Myocyte (in vitro differentiated cells): ENCODE measurements at places on chromosomes 1 and 21. TPM values are rescaled to one million over a fixed set of nuclear protein-coding genes. Genes with fewer than 3 reads are reported as not detected.

DNA sequence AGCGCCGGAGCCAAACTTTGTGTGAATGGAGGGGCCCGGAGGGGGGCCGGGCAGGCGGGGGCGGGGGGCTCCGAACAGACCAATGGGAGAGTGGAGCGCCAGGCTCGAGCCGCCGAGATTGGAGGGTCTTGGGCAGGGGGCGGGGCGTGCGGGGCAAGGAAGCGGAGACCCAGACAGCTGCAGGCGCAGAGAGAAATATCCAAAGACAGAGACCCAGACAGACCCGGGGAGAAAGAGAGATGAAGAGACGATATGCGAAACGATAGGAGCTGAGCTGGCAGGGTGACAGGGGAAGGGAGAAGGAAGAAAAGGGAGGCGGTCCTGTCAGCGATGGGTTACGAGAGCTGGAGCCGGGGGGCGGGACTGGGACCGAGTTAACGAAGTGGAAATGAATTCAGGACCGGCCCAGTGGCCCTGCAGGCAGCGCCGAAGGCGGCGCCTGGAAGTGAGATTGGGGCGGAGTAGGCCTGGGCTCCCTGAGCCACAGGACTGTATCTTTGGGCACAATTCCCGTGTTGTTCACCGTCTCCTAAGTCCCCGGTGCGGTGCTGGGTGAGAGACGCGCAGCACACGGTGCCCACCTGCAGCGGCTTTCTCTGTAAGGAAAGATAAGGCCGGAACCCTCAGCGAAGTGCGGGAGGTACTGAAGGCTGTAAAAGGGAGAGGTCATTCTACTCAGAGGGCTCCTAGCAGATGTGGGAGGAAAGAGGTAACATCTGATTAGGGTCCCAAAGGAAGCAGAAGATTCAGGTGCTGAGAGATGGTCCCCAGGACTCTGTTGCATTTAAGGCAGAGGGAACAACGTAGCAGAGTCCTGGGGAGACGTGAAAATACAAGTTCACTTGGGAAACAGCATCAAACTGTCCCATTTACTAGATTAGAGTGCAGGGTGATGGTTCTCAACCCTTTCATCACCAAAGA, 543 bp upstream of the KCNJ10 start:
- peak; percentile 69 for DNase-seq

GRCh38 chr1:26999440-26999987, 6.0 kb downstream of the TRNP1 start:
- DNase-seq = peak; percentile 75

DNA sequence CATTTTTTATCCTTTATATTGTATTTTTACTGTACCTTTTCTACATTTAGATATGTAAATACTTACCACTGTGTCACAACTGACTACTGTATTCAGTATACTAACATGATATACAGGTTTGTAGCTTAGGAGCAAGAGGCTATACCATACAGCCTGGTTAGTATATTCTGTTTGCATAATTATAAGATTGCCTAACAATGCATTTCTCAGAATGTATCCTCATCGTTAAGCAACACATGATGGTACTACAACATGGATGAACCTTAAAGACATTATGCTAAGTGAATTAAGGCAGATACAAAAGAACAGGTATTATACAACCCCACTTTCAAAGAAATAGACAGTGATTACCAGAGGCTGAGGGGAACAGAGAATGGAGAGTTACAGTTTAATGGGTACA, 62.7 kb downstream of the RUSC1 start:
- DNase-seq = no peak

GRCh38 chr1:152182944-152183361, 23.9 kb upstream of the RPTN start:
- peak; percentile 74 for DNase-seq

DNA sequence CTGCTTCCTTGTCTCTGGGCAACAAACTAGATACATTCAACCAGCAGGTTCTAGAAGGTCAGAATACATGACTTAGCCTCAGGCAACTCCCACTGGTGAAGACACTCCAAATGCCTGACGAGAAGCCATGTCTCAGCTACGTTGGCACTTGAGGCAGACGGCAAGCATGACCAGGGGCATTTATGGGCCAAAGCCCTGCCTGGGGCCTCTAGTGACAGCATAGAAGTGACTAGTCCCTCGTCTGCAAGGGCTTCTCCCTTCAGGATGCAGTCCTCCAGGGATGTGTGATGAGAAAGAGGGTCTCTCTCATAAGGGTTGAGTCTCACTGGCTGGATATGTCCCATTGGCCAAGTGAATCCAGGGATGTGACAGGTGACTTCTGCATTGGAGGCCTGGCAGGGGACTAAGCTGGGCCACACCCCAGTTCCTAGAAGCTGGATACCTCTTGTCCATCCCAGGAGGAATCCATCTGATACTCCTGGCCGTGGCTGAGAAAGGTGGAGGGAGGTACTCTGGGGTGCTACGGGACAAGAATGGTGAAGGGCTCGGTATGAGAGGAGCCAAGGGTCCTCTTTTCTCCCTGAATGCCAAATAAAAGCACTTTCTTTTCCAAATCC, 148.6 kb upstream of the HMGB4 start:
- no peak for DNase-seq

- no peak for DNase-seq
Measured at GRCh38 chr1:169327875-169328274, 39.7 kb downstream of the NME7 start.

GRCh38 chr1:118504221-118504644, 319.2 kb upstream of the SPAG17 start:
- peak; percentile 59 for DNase-seq

- no peak for DNase-seq
Measured at GRCh38 chr1:19333587-19334354, 21.6 kb downstream of the SLC66A1 start.

- DNase-seq = peak; percentile 40
Measured at GRCh38 chr1:210072129-210072528, 134.1 kb downstream of the SYT14 start.

DNA sequence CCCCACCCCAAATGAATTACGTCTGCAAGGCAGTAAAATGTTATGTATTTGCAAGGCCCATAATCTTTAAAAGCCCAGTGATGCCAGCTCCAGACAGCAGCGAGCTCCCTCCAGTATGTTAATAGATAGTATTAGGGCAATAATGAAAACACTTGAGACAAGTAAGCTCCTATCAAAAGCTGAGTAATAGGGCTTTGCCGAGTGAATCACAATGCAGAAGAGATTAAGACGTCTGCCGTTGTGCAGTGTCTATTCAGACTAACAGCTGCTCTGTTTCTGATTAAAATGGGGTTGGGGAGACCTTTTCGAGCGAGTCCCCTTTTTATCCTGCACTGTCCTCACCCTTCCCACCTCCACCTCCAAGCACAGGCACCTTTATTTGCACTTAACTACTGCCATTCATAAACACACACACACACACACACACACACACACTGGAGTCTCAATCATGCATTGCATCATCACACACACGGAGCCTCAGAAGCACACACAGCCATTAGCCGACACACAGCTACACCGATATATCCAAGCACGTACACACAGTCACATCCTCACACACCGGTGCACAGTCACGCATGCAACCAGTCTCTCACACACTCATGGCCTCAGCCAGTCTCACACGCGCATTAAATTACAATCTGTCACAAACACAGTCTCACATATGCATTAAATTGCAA, 46.0 kb upstream of the FOXO6 start:
- no peak for DNase-seq

DNA sequence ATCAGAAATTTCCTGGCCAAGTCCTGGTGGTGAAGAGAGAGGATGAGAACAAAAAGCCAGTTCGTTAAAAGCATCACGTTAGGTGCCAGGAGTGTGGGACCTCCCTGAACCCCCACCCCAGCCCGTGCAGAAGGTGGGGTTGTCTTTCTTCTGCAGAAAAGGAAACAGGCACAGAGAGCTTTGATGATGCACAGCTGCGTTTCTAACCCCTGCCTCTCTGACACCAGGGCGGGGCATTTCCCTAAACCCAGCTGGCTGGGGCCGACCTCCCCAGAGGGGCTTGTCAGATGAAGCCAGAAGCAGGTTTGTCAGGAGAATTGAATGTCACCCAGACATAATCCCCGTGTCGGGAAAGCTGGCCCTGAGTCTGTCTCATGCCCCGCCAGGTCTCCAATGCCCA, 189.3 kb upstream of the EDN2 start:
- DNase-seq = no peak

DNA sequence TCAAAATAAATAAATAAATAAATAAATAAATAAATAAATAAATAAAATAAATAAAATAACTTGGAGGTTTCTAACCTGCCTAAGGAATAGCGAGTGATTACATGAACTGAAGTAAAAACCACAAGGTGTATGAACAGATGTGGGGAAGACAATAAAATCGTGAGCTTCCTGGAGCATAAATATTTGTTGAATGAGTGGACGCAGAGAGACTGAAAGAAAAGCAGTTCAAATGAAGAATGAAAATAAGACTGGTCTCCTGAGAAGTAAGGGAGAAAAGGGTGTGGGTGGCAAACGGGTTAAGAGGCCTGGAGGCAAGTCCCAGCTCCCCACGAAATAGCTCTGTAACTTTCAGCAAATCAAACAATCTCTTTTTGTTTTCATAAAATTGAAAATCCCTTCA, 33.6 kb downstream of the CHML start:
- no peak for DNase-seq

- DNase-seq = no peak
Measured at GRCh38 chr1:42956739-42957138, 1.9 kb downstream of the SLC2A1 start.

TDRD5 gene
- total RNA-seq = not detected in 2 replicates

TNNI3K gene
- total RNA-seq = 0.57 and 0.70 TPM in 2 replicates

HES2 gene
- total RNA-seq = 12.5 and 24.4 TPM in 2 replicates

C1orf122 gene
- total RNA-seq = 113 and 140 TPM in 2 replicates

SPRR5 gene
- total RNA-seq = not detected in 2 replicates

HES3 gene
- not detected in 2 replicates for total RNA-seq

CLEC20A gene
- not detected in 2 replicates for total RNA-seq

GABRD gene
- not detected in 2 replicates for total RNA-seq
